ENCODE measurements at places on chromosomes 1 and 21.

GRCh38 chr1:238340989-238341388 is 450.3 kb upstream of the ZP4 start:
- DNase-seq, result no peak

DNA sequence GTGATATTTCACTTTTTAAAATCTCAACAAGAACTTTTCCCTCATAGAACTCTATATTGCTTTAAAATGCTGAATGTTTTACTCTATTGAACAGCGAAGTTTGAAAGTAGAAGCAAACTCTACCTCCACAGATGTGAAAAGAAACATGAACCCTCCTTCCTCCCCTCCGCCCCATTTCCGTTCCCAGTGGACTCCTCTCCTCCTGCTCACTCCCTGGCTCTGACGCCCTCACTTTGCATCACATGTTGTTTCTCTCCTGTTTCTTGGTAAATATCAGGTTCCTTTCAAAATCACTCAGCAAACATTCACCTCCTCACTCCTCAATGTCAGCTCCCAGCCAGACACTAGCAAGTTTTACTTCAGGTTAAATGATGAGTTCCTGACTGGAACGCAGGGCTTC is 34.6 kb downstream of the KCNH1 start:
- DNase-seq, result no peak

GRCh38 chr1:23615423-23615822 is 56.1 kb upstream of the ID3 start:
- no peak for DNase-seq

DNA sequence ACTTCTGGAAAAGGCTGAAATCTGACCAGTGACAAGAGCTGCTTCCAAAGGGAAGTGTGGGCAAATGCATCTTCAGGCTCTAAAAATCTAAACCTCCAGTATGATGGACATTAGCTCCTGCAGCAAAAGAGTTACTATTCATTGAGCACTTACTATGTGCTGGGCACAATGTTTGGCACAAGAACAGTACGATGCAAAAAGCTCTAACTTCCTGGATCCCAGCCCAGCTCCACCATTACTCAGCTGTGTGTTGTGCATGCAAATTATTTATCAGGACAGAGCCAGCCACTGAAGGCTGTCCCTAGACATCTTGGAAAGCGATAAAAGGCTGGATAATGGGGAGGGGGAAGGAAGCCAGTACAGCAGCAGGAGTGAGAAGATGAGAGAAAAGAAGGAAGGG is 143.5 kb downstream of the ELAVL4 start:
- DNase-seq, result no peak

GRCh38 chr1:200896531-200897196 is 2.0 kb downstream of the INAVA start:
- no peak for DNase-seq

GRCh38 chr1:227945891-227946623 is 1.7 kb downstream of the WNT9A start:
- no peak for DNase-seq

DNA sequence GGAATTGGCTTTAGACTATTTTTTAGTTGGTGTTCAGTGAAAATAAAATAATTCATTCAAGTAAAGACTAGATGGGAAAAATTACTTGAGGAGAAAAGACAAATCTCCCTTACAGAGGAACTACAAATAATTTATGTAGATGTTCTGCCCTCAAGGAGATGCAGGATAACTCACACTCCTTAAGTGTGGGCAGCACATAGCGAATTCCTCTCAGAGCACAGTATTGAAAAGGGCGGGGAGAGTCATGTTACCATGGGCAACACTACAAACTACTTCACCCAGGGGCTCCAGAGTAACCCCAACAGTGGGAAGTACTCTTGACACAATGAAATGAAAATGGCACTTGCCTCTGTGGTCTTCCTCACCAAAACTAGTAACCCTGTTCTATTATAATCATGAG is 20.6 kb upstream of the LAMC2 start:
- DNase-seq, result no peak
